DMS79 treated with DMSO at 0.1 percent for 48 hours (cell line): ENCODE measurements at places on chromosomes 5 and 9.

DNA sequence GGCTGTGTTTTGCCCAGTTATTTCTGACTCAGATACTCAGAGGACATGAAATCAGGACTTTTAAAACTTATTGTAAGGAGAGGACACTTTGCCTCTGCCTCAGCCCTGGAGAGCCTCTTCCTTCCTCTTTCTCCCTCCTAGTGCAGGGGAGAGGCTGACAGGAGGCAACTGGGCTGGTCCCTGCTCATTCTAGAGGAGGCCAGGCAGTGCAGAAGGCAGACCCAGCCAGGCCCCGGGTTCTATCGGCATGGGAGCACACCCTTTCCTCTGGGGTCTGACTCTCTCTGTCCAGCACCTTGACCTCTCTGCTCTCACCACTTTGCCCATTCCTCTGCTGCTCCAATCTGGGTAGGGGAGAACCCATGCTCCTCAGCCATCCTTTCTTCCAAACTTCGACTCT is 16.0 kb upstream of the SMIM32 start:
- DNase-seq: no peak

- no peak for DNase-seq
Measured at GRCh38 chr5:151739395-151739794, 19.0 kb downstream of the ATOX1 start.

GRCh38 chr5:134948911-134949310 is 18.8 kb upstream of the CATSPER3 start:
- no peak for DNase-seq

- DNase-seq: no peak
Measured at GRCh38 chr5:14775857-14776256, 95.7 kb downstream of the ANKH start.

- no peak for DNase-seq
Measured at GRCh38 chr9:87109851-87110250, 162.5 kb upstream of the GAS1 start.

GRCh38 chr9:89189215-89189614 is 10.6 kb upstream of the SHC3 start:
- DNase-seq: no peak

DNA sequence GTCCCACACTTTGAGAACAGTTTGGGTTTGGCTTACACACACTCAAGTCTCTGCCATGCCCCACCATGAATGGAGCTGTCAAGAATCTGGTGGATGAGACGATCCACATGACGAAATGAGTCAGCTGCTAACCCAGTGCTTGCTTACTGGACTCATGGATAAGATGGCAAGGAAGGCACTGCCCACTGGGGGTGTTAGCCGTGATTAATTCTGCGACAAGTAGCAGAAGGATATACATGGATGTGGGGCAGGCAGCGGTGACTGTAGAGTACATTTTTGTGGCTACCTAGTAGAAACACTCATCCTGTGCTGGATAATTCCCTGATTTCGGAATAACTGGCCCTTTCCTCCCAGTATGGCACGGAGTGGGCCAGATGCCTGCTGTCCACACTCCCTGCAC is 77.5 kb downstream of the SPATA31C2 start:
- DNase-seq: no peak

- no peak for DNase-seq
Measured at GRCh38 chr5:113788141-113788655, 274.7 kb downstream of the YTHDC2 start.

DNA sequence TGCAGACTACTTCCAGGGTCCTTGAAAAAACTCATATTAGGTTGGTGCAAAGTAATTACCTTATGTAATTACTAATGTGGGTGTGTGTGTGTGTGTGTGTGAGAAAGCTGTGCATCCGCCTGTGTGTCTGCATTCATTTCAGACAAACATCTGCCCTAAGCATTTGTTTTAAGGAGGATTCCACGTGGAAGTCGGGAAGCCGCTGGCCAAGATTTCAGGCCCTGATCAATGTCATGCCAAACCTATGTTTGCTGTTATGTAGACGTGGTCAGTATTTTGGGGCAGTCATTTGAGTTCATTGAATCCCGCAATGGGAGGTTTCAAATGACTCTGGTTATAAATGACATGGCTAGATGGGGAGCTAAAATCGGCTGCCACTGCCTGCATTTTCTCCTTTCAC is 33.6 kb upstream of the BASP1 start:
- no peak for DNase-seq

- DNase-seq: no peak
Measured at GRCh38 chr9:99150451-99151171, 45.7 kb downstream of the TGFBR1 start.
